Fibroblast of skin of left biceps (primary cell): ENCODE measurements at places on chromosomes 11 and 22.

DNA sequence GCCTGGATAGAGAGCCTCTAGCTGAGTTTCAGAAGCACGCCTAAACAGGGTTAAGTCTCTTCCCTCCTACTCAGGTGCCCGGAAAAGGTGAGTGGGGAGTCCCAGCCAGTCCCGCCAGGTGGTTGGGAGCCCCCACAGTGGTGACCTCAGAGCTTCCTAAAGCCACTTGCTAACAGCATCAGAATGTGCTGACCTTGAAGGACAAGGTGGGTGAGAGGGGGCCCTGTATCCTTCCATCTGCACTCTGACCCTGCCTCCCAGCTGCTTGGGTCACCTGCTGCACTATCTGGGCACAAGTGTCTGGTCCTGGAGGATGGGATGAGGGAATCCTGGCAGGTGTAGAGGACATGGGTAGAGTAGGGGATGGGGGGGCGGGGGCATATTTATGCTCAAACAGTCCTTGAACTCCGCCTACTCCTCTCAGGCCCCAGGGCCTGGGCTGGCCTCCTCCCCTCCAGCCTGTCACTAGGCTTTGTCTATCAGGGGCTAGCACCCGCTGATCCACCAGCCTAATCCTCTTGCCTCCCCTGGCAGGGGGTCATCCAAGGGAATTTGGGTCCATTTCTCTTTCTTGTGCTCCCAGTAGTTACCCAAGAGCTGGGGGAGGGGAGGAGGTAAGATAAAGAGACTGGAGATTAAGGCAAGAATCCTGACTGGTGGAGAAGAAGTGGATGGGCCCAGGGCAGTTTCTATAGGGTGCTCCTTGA is 3.4 kb downstream of the USP2 start:
- no peak for DNase-seq

- no peak for DNase-seq
Measured at GRCh38 chr11:3123305-3123704, 41.8 kb downstream of the OSBPL5 start.

GRCh38 chr11:19441288-19441687 is 200.5 kb upstream of the E2F8 start:
- no peak for DNase-seq

DNA sequence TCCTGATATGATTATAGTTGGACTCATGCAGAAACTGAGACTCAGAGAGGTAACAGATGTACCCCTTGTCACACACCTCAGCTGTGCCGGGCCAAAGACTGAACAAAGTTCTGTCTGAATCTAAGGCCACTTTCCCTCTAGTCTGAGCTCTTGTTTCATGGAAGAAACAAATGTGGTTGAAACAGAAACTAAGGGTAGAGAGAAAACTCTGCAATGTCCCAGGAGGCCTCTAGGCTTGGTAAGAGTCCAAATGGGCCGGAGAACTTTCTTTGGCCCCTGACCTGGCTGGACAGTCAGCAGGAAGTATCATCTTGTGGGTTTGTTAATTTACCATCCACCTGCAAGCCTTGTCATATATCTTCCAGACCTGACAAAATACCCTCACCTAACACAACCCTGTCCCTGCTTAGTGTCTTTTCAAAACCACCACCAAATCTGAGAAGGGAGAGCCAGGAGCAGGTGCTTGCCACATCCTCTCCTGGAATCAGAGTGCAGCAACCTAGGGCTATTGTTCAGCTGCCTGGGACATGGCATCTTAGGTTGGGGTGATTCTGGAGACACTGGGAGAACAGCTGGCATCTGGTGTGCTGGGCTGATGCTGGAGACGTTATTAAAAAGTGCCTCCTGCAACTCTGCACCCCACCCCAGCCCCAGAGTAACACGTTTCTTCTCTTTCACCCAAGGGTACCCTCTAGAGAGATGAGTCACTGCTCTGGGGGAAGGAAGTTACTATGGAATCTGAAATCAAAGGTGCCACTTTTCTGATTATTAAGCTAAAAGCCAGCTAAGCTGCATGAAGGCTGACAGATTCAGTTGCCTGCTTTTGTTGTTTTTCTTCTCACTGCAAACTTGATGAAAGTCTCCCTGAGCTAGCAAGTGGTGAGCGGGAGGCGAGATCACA is 126.3 kb upstream of the TIMP3 start:
- no peak for DNase-seq

DNA sequence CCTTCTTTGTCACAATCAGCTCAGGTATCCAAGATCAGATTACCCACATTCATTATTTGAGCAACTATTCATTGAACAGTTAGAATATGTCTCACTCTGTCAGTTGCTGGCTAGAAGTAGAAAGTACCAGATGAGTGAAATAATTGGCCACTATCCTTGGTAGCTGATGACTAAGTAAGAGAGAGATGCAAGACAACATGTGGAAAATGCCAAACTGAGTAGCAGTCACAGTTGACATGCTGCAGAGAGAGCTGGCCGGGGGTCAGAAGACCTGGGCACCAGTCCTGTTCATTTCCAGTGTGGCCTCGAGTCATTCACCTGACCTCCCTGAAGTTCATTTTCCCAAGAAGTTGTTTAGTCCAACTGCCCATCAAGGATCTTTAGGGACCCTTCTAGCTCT is 22.5 kb upstream of the SMIM35 start:
- DNase-seq: no peak

DNA sequence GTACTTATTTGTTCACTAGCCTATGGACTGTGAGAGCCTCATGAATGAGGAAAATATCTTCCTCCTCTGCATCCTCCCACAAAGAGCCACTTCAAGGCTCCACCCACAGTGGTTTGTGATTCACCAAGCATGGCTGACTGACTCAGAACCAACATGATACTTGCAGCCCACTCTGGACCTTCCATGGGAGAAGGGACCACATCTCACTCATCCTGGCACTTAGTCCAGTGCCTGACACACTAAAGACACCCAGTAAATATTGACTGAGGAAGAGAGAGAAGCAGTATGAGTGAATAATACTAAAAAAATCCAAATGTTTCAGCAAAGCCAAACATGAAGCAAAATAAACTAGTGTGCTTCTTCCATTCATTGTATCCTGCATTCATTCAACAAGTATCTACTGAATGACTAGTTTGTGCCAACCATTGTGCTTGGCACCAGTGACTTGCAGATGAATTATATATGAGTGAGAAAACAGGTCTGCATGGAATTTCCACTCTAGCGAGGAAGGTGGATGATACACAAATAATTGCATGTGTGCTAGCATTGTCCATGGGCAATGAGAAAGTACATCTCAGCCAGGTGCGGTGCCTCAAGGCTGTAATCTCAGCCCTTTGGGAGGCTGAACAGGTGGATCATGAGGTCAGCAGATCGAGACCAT is 54.9 kb upstream of the BLID start:
- DNase-seq: no peak

DNA sequence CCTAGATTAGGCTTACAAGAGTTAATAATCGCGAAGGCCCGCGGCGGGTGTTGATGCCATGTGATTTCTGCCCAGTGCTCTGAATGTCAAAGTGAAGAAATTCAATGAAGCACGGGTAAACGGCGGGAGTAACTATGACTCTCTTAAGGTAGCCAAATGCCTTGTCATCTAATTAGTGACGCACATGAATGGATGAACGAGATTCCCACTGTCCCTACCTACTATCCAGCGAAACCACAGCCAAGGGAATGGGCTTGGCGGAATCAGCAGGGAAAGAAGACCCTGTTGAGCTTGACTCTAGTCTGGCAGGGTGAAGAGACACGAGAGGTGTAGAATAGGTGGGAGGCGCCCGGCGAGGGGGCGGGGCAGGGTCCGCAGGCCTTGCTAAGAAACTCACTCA is 65.5 kb downstream of the AAMDC start:
- no peak for DNase-seq

GRCh38 chr11:112185883-112186282 is 10.6 kb downstream of the BCO2 start:
- no peak for DNase-seq

- DNase-seq: no peak
Measured at GRCh38 chr11:96054870-96055705, 131.2 kb upstream of the MTMR2 start.

DNA sequence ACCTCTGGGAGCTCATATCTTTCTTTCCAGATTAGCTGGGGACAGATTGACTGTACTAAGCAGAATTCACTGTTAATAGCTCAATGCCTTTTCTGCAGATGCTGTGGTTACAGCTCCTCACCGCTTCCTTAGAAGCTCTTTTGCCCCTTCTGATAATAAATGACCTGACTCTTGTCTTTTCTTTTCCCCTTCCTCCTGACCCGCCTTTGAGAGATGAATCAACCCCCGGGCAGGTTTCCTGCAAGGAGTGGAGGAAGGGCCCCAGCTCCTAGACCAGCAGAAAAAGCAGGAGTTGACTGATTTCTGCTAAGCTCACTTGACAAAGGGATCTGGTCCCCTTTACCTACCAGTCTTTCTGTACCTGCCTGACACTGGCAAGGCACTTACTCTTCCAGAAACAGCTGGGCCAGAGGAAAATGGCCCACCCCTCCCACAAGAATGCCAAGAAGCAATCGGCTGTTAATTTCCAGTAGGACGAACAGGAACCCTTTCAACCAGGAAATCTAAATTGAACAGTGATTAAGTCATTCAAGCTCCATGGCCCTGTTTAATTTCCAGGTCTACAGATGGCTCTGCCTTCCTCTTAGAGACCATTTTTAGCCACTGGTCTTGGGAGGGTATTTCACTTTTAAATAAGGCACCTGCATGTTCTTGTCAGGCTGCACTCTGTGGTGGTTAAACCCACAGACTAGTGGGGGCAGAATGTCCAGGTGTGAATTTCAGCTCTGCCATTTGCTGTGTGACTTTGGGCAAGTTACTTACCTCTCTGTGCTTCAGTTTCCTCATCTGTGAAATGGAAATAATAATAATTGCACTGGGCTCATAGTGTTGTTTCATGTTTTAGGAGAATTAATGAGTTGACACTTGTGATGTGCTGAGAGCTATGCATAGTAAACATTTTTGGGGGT is 67.5 kb downstream of the PRR5L start:
- no peak for DNase-seq

- no peak for DNase-seq
Measured at GRCh38 chr22:44437216-44438055, 60.6 kb downstream of the RTL6 start.

GRCh38 chr11:131488238-131488637 is 117.8 kb downstream of the NTM start:
- no peak for DNase-seq

DNA sequence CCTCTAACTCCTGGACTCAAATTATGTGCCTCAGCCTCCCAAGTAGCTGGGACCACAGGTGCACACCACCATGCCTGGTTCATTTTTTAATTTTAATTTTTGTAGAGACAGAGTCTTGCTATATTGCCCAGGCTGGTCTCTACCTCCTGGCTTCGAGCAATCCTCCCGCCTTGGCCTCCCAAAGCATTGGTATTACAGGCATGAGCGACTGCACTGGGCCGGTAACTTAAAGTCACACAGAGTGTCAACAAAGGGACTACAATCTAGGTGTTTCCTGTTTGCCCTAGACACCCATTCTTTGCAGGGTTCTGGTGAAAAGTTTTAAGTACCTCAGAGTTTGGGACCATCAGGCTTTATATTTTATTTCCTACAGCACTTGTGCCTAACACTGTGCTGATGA is 8.4 kb downstream of the UVRAG start:
- no peak for DNase-seq

- no peak for DNase-seq
Measured at GRCh38 chr11:13280777-13281176, 3.2 kb downstream of the BMAL1 start.
